Sigmoid colon (tissue), 7 donors: ENCODE measurements at places on chromosomes 6 and 20. TPM values are rescaled to one million over a fixed set of nuclear protein-coding genes. Genes with fewer than 3 reads are reported as not detected.

DNA sequence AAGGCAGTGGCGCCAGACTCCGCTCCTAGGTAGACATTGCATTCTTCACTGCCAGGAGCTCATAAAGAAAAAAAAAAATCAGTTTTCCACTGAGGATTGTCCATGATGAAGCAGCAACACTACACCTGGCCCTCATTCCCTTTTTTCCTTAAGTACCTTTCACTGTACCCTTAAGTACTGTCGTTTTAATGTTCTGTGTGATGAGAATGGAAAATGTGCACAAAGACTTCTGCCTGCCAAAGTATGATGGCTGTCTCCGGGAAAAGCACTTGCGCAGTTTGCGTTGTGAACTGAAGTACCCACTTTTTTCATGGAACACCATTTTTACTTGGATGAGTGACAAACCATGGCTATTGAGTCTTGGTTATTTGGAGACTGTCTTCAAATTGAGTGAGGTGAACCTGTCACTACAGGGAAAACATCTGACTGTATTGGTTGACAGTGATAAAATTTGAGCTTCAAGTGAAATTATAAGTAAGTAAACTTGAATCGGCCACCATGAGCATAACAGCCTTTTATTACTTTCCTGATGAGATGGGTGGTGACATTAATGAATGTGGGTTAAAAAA, 104.8 kb downstream of the NCOA3 start:
- DNase-seq, result no peak

DNA sequence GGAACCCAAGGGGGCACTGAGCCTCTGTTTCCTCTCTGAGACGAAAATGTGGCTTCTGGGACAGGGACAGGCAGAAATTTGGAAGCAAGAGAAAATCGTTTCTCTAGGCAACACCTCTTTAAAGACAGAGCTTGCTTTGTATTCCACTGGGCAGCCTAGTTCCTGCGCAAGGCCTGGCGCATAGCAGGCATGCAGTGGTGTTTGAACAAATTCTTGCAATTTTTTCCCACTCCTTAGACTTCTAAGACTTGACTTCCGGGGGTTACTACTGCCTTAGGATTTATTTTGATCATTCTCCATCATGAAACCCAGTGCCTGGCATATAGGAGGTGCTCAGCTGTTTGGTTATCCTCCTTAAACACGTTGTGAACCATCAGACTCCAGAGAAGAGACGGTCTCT, 249.0 kb upstream of the KCNG1 start:
- no peak for DNase-seq

- DNase-seq, result no peak
Observed at GRCh38 chr6:13212538-13212937, 115.8 kb downstream of the TBC1D7 start.

GRCh38 chr6:43455531-43456428, at the start of gene DLK2:
DLK2 (minus strand) TSS chr6:43455548; CDS start chr6:43454825, 723 bp downstream.
- no peak for DNase-seq

DNA sequence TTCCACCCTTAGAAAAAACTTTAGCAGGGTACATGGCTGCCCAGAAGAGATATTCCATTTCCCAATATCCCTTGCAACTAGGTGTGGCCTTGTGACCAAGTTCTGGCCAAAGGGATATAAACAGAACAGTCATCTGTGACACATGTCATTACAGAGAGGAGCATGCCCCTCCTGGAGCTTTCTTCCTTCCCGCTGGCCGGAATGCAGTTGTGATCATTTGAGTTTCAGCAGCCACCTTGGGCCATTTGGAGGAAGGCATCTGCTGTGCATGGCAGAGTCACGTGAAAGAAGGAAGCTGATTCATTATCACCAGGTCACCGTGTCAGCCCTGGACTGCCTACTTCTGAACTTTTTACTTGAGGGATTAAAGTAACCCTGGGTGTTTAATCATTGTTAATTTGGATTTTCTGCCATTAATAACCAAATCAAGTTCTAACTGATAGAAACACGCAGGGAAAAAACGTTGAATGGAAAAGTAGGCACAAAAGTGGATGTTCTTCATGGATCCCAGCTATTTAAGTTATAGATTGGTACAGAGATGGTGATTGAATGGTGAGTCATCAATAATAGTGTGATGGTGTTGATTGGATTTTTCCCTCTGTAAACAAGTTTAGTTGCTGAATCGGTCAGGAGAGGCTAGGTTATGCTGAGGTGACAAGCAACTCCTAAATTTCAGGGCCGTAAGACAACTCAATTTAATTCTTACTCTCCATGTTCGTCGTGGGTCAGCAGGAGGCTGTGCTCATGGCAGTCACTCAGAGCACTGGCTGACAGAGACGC, 80.7 kb upstream of the CCDC167 start:
- no peak for DNase-seq

GRCh38 chr6:164102693-164103092, 688.2 kb downstream of the QKI start:
- DNase-seq, result no peak

DNA sequence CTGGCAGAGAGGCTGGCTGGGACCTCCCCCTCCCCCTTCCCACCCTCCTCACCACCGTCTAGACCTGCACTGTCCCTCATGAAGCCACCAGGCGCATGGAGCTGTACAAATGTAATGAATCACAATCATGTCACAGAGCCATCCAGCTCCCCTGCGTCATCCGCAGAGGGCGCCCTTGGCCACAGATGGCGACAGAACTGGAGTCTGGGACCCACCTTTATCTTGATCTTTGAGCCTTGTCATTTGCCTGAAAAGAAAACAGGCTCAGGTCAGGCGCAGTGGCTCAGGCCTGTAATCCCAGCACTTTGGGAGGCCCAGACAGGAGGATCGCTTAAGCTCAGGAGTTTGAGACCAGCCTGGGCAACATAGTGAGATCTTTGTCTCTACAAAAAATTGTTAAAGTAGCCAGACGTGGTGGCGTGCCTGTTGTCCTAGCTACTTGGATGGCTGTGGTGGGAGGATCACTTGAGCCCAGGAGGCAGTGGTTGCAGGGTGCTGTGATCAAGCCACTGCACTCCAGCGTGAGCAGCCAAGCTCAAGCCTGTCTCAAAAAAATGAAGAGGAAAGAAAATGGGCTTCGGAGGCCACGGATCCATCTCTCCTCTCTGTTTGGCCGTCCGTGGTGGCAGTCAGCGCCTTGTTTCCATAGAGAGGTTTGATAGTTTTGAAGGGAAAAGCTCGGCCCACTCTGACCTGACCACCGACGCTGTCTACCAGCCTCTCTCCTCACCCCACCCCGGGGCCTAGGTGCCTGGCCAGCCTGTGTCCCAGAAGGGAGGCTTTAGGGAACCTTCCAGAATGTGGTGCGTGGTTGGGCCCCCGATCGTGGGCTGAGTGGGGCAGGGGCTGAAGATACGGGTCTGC, 6.2 kb downstream of the COL9A3 start:
- no peak for DNase-seq

- DNase-seq, result no peak
Observed at GRCh38 chr6:75025371-75025770, 180.5 kb downstream of the COL12A1 start.

DNA sequence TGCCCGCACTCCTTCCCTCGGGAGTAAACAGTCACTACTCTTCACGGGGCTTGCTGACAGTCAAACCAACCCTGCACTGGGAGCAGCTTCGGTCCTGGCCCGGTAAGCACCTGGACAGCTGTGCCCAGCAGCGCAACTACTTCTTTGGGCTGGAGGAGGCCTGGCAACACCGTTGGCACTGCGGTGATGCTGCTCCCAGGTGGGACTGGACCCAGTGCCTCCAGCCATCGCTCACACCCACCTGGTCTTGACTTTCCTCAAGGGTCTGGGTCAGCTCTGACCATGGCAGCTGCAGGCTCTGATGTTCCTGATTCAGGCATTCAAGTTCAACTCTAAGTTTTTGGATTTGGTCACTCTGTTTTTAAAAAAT, 53.8 kb downstream of the GINS1 start:
- no peak for DNase-seq

DNA sequence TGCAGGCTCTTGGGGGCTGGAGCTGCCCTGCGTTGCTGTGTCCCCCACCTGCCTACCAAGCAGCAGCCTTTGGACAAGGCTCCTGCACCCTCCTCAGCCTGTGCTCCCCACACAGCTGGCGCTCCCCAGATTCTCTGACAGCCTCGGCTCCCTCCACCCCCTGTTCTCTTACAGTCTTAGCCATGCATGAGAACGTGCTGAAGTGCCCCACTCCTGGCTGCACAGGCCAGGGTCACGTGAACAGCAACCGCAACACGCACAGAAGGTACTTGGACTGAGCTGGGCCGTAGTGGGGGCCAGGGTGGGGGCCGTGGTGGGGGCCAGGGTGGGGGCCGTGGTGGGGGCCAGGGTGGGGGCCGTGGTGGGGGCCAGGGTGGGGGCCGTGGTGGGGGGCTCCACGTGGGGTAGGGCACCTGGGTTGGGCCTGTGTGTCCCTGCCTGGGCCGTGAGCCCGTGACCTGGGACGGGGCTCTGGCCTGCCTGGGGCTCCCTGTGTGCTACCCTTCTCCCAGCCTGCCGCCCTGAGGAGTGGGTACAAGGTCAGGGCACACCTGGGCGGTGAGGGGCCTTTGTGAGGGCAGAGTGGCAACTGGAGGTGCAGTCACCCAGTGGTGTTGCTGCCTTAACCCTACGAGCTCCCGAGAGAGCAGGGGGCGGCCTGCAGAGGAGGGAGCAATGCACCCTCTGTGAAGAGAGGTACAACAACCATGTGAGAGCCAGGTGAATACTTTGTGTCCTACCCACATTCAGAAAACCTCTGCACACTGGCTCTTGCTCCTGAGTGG, 43.5 kb upstream of the PCMTD2 start:
- no peak for DNase-seq

DNA sequence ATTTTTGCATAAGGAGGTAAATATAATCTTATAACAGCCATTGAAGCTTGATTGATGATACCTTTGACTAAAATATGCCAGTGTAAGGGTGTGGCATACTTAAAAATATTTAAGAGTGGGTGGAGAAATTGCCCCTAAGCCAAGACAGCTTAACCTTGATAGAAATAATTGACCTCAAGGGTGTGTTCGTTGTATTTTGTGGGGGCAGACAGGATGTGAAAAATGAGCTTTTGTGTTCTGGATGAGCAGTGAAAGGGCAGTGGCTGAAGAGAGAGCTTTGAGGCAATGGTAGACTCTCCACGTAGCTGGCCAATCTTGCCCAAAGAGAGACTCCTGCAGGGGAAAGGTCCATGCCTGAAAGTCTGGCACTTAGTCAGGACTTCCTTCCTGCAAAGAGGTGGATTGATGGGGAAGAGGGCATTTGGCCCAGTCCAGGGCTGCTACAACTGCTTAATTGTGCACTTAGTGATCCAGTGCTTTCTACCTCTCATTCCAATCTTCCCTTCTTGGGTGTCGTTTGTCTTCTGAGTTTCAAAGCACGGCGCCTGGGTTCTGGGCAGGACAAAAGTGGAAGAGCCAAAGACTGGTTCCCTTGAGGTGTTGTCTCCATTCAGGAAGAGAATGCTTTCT, 15.6 kb upstream of the CD109 start:
- no peak for DNase-seq

- no peak for DNase-seq
Observed at GRCh38 chr6:7249946-7250643, 62.9 kb downstream of the SSR1 start.

The SLC22A7 gene
- polyA plus RNA-seq, result not detected

DNA sequence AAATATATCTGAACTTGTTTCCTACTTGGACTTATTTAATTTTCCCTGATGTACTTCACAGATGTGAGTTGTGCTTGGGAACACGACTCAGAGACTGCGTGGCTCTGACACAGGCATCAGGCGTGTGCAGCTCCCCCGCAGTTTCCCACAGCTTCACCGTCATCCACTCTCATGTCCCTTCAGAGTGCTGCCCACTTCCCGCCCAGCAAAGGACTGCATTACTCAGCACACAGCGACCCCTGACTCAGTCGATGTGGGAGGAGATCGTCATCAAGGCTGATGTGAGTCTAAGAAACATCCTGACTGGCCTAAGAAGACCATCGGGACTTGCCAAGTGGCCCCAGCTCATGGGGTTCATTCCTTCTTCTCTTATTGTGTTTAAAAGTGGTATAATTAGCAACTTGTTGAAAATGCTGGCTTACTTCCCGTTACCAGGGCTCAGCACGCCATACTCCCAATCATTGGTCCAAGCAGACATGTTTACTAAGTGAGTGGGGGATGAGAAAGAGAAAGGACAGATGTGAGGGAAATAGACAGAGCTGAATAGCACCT, 539.4 kb upstream of the JARID2 start:
- peak; percentile 84 for DNase-seq

GRCh38 chr20:47906348-47906660, 121.0 kb upstream of the SULF2 start:
- DNase-seq, result no peak

DNA sequence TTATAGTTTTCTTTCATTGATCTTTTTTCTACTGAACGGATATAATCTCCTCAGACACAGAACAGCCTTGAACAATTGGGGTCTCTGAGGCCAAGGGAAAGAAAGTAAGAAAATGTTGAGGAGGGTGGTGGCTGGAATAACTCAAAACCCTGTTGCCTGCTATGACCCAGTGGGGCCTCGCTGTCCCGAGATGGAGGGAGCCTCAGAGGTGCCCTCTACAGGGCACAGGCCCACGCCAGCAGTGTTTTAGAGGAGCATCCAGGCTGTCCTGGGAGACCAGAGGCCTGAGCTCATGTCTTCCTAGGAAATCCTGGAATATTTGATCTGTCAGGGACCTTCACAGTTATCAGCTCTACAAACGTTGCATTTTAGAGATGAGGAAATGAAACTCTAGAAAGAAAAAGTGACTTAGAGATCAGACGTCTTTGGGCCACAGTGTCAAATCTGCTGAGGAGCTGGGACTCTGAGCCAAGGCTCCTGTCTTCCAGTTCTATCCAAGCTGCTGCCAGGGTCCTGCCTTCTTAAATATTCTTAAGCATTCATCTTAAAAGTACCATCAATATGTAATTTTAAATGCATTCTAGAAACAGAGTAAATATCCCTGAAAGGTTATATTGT, 26.3 kb downstream of the ALDH5A1 start:
- no peak for DNase-seq

The GGTLC1 gene
- polyA plus RNA-seq, result not detected

The EBF4 gene
- polyA plus RNA-seq, result 1.2 TPM

DNA sequence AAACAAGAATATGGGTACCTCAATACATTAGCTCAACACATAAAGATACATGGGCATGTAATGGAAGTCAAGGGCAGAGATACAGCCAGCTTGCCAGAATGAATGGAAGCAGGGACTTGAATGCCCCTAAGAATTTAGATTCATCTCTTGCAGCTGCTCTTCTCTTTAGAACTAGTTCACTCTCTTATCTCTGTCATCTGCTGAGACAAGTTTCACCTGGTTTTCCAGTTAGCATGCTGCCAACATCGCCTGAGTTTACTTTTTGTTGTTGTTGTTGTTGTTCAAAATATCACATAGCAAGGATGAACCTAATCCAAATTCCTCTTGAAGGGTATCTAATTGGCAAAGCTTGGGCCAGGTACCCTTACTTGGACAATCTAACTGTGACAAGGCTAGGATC, 14.1 kb upstream of the PAQR8 start:
- no peak for DNase-seq

GRCh38 chr6:781350-781961, 88.5 kb upstream of the EXOC2 start:
- DNase-seq, result no peak

- DNase-seq, result no peak
Observed at GRCh38 chr20:568097-568652, 24.6 kb upstream of the CSNK2A1 start.

The KHDC1L gene
- polyA plus RNA-seq, result not detected

GRCh38 chr6:12404651-12405050, 114.5 kb downstream of the EDN1 start:
- DNase-seq, result no peak
